ENCODE measurements at places on chromosomes 2 and 18.

- no peak for DNase-seq
Measured at GRCh38 chr2:188414411-188414810, 122.7 kb downstream of the GULP1 start.

GRCh38 chr18:23877371-23877770 lies 137.2 kb upstream of the TTC39C start:
- no peak for DNase-seq

DNA sequence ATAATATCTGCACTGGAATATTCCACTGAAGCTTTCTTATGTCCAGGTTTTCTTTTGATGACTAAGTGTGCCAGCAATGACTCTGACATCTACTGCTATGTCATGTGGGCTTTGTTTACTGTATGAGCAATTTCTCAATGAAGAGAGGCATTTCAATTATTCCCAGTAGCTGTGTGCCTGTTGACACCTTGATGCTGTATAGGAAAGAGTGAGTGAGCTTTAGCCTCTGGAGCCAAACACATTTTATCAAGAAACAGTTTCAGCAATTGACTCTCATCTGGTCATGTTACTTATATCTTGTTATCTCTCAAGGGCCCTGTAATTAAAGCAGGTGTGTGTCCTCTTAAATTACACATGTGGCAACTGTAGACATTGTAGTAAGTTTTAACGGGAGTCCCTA lies 493.2 kb upstream of the FANCL start:
- no peak for DNase-seq

DNA sequence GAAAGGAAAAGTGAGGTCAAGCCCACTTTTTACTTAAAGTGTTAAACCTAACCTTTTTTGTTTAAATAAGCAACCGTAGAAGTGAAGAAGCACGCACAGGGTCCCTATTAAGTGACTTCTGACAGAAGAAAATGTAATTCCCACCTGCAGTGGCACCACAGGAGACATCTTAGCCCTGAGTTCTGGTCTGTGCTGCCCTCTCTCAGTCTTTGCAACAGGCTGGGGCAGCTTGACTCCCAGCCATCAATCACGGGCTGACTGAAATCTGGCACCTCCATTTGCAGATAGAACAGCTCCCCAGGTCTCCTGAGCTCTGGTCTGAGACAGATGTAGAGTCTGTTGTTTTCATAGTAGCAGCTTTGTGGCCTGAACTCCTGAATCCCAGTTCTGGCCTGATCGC lies 170.0 kb downstream of the LTBP1 start:
- DNase-seq, result no peak

GRCh38 chr2:50646226-50646625 lies 385.7 kb downstream of the NRXN1 start:
- no peak for DNase-seq

- DNase-seq, result no peak
Measured at GRCh38 chr2:59440491-59440890, 1113.0 kb downstream of the BCL11A start.

DNA sequence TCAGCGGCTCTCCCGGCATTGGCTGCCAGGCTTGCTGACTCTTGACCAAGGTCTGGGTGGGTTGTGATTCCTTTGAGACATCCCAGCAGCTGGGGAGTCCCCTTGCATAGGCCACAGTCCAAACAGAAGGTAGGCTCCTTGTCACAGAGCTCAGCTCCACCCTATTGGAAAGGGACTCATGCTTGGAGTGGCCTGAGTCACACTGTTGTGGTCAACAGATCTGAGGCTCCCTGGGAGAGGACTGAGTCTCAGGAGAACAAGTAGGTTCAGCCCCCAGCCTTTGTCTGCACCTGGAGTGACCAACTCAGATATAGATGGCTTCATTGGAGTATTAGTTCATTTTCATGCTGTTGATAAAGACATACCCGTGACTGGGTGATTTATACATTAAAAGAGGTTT lies 32.1 kb upstream of the SH3BP4 start:
- peak; percentile 33 for DNase-seq

Measured in AG08396 (cell line).